Urinary bladder (tissue), 4 donors: ENCODE measurements at places on chromosomes 12 and 14. TPM values are rescaled to one million over a fixed set of nuclear protein-coding genes. Genes with fewer than 3 reads are reported as not detected.

- no peak for DNase-seq
Measured at GRCh38 chr12:24230061-24230701, 280.7 kb upstream of the SOX5 start.

The RIMBP2 gene
- 2.7 TPM for total RNA-seq

The P2RX2 gene
- not detected for total RNA-seq

- DNase-seq: no peak
Measured at GRCh38 chr14:87898301-87898700, 94.7 kb downstream of the GALC start.

The RGS6 gene
- total RNA-seq: 3.3 TPM

The FOXA1 gene
- 14.1 TPM for total RNA-seq
